HCEC 1CT (cell line): ENCODE measurements at places on chromosomes 5 and 9.

DNA sequence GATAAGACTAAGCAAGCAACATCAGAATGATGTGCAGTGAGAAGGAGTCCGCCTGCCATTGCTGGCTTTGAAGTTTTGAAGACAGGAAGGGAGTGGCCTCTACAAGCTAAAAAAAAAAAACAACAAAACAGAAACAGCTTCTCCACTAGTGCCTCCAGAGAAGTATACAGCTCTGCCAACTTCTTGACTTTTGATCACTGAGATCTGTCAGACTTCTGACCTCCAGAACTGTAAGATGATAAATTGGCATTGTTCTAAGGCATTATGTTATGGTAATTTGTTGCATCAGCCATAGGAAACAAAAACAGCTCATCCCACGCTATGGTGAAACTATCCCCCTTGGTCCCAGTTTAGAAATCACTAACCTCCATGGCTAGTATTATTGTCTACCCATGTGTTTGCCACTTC, 131.0 kb upstream of the VCAN start:
- DNase-seq: no peak

DNA sequence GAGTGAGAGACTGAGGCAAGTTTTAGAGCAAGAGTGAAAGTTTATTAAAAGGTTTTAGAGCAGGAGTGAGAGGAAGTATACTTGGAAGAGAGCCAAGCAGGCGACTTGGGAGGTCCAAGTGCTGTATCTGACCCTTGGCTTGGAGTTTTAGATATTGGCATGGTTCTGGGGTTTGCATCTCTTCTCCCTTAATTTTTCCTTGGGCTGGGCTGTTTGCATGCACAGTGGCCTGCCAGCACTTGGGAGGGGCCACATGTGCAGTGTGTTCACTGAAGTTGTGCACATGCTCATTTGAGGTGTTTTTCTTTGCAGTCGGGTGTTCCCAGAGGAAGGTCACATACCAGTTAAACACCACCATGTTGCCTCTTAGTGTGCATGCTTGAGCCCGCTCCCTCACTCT, 464.1 kb downstream of the DMRT2 start:
- DNase-seq: no peak

DNA sequence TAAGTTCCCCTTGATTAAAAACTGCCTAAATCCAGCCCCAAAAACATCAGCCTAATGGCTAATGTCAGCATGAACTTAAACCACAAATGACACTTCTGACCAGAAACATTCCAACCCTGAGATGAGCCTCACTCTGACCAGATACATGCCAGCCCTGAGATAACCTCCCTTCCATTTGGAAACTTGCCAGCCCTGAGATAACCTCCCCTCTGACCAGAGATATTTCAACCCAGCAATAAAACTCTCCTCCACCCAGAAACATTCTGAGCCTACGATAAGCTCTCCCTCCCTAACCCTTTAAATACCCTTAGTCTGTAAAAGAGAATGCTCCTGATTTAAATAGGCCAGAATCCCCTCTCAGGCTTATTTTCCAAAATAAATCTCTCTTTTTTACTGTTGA, 1035.7 kb upstream of the NUDT12 start:
- no peak for DNase-seq

- peak; percentile 57 for DNase-seq
Observed at GRCh38 chr5:126481243-126481642, 58.0 kb downstream of the GRAMD2B start.

DNA sequence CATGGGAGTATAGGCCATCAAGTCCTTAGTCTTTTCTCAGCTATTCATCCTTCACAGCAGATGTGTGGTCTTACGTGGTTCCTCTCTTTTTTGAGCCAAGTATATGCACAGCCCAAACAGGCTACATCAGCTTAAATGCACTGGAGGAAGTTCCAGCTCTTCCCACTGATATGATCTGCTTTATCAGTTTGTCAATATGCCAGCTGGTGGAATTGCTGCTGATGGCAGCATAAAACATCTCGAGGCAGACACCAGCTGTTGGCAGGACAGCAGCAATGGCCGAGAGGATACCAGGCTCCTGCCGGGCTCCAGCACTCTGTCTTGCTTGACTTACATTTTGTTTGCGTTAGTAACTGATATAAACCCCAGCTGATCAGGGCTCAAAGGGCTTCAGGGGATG, 143.4 kb downstream of the TENT4A start:
- DNase-seq: no peak

DNA sequence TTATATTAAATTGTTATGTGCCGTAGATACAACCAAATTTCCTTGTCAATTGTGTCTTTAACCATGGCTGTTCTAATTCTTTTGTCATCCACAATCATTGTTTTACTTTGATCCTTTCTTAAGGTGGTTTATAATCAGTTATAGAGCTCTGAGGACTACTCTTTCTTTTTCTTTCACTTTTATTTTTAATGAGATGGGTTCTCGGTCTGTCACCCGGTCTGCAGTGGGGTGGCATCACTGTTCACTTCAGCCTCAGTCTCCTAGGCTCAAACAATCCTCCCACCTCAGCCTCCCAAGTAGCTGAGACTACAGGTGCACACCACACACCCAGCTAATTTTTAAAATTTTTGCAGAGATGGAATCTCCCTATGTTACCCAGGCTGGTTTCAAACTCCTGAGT, 74.2 kb downstream of the ANXA2R start:
- DNase-seq: no peak

- DNase-seq: peak; percentile 96
Observed at GRCh38 chr5:95730730-95731570, at the start of gene RHOBTB3. RHOBTB3 (plus strand) TSS chr5:95731336; CDS start chr5:95731683, 347 bp downstream.

GRCh38 chr5:54895816-54896341, 89.5 kb downstream of the ESM1 start:
- peak; percentile 62 for DNase-seq

- no peak for DNase-seq
Observed at GRCh38 chr5:7016999-7017747, 303.9 kb downstream of the TENT4A start.

GRCh38 chr5:171444582-171444981, 25.1 kb downstream of the FGF18 start:
- DNase-seq: peak; percentile 38

DNA sequence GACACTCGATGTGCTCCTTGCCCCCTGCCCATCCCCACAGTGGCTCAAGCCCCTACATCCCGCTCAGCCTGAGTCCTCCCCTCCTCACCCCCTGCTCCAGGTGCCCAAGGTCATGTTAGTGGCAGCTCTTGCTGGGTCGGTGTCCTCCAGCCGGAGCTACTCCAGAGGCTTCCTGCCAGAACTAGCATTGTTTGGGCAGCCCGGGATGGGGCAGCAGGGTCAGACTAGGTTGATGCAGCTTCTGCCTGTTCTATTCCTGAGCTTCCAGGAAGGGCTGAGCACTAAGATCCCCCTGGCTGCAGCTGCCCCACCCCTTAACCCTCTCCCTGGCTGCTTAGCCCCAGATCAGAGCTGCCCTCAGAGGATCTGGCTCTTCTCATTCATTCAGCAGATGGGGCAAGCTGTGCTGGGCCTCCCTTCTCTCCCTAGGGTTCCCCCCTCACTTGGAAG, 671 bp downstream of the RGS14 start:
- no peak for DNase-seq
